Neuronal stem cell (in vitro differentiated cells): ENCODE measurements at places on chromosomes 2 and 18.

- peak; percentile 15 for DNase-seq
Observed at GRCh38 chr2:33598561-33599174, 431 bp downstream of the FAM98A start.

- DNase-seq, result no peak
Observed at GRCh38 chr2:237431837-237432236, 17.9 kb upstream of the COL6A3 start.

- DNase-seq, result no peak
Observed at GRCh38 chr2:191038241-191038725, 24.3 kb upstream of the STAT1 start.

DNA sequence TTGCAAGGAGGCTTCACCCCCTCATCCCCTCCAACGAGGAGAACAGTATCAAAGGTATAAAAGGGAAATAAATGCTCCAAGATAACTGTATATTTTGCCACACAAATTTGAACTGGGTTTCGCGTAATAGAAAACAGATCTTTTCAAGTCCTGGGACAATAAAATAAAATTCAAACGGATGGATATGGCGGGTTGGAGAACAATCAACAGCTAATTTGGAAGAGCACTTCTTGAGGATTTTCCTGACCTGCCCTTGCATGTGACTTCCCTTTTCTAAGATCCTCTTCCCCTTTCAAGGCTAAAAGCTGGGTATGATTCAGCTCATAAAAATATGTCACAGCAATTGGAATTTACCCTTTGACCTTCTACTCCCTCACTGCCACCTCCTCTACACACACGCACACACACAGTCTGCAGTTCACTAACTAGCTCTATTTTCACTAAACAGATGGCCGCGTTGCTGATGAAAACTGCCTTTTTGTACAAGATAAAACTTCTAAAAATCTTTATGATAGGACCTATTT, 386.9 kb downstream of the FIGN start:
- no peak for DNase-seq

GRCh38 chr2:62114564-62114963, 81.4 kb upstream of the B3GNT2 start:
- DNase-seq, result no peak

DNA sequence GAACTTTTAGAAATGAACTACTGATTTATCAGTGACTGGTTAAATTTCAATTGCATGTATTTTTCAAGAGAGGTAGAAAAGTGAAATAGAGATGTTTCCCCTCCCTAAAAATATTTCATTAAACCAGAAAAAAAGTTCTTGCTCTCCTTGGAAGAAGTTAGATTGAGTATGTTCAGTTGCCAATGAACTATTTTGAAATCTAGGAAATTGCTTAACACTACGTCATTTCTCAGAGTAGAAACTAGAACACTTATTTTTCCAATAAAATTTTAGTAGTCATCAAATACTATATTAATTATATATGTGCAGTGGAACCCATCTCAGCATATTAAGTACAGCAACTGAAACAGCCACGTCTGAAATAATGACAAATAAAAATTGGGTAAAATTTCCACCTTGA, 51.8 kb upstream of the STAT1 start:
- no peak for DNase-seq

DNA sequence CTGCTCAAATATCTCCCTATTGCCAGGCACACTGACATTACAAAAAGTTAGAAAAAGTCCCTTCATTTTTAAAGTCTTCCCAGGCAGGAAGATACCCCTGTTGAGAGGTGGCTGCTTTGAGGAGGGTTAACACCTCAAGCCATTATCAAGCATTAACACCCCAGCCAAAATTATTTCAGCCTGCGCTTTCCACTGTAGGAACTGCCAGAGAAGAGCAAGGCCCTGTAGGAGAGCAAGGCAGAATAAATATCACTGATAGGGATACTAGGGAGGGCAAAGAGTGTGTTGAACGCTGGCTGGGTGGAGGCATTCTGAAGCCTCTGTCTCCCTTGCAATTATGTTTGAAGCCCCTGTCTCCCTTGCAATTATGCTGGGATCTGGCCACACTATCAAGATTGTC, 1020.7 kb upstream of the CELF4 start:
- DNase-seq, result no peak

GRCh38 chr2:2719781-2720180, 388.7 kb upstream of the MYT1L start:
- DNase-seq, result no peak

- DNase-seq, result no peak
Observed at GRCh38 chr2:241852116-241852980, 6.3 kb downstream of the PDCD1 start.

DNA sequence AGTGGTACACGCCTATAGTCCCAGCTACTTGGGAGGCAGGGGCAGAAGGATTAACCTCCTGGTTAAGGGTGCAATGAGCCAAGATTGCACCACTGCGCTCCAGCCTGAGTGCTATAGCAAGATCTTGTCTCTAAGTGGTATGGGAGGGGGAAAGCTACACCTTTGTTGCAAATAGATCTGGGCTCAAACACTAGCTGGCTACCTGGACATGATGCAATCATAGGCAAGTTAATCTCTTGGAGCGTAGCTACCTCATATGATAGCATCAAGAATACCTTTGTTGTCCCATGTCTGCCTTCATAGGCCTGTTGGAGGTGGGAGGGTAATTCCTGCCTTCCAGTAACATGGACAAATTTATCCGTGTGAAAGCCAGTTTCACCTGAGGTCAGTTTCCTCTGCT, 15.7 kb downstream of the KLHL29 start:
- no peak for DNase-seq
